ENCODE measurements at places on chromosomes 2 and 18. TPM values are rescaled to one million over a fixed set of nuclear protein-coding genes. Genes with fewer than 3 reads are reported as not detected.

GRCh38 chr2:37358466-37358865 is 14.0 kb downstream of the QPCT start:
- no peak for DNase-seq

Gene AMMECR1L
- 10.5 TPM for total RNA-seq

Gene CRACDL
- 3.9 TPM for total RNA-seq

Gene MAP2
- 4.1 TPM for total RNA-seq

- DNase-seq: peak; percentile 88
Observed at GRCh38 chr2:84971510-84972206, 697 bp downstream of the KCMF1 start.
